SK-N-SH (cell line): ENCODE measurements at places on chromosomes 12 and 14. TPM values are rescaled to one million over a fixed set of nuclear protein-coding genes. Genes with fewer than 3 reads are reported as not detected.

SERPINA12 gene
- not detected in 2 replicates for polyA plus RNA-seq

ADGRD1 gene
- not detected in 2 replicates for polyA plus RNA-seq

TAS2R8 gene
- not detected in 2 replicates for polyA plus RNA-seq

SRRM4 gene
- polyA plus RNA-seq = 0.03 and 0.05 TPM in 2 replicates

LIMA1 gene
- 96.6 and 148 TPM in 2 replicates for polyA plus RNA-seq

KRT71 gene
- polyA plus RNA-seq = not detected in 2 replicates

KRT2 gene
- not detected in 2 replicates for polyA plus RNA-seq

ACRBP gene
- 0.71 and 0.88 TPM in 2 replicates for polyA plus RNA-seq

KCNJ8 gene
- polyA plus RNA-seq = 0.15 and 0.37 TPM in 2 replicates

COL2A1 gene
- 0.02 TPM in 1 of 2 replicates, not detected in the other for polyA plus RNA-seq

RNASE3 gene
- polyA plus RNA-seq = not detected in 2 replicates

ASIC1 gene
- polyA plus RNA-seq = 24.3 and 28.4 TPM in 2 replicates

KRT7 gene
- 3.2 and 5.4 TPM in 2 replicates for polyA plus RNA-seq

ENDOU gene
- not detected in 2 replicates for polyA plus RNA-seq

SERPINA9 gene
- not detected in 2 replicates for polyA plus RNA-seq

BIN2 gene
- not detected in 2 replicates for polyA plus RNA-seq

ANKRD33 gene
- polyA plus RNA-seq = not detected in 2 replicates

LALBA gene
- not detected in 2 replicates for polyA plus RNA-seq

CAPS2 gene
- 5.7 TPM in 2 replicates for polyA plus RNA-seq

CLECL1 gene
- not detected in 2 replicates for polyA plus RNA-seq

DNAI7 gene
- polyA plus RNA-seq = 0.30 and 0.34 TPM in 2 replicates

RBM23 gene
- polyA plus RNA-seq = 52.4 and 65.5 TPM in 2 replicates

TBK1 gene
- polyA plus RNA-seq = 8.2 and 11.5 TPM in 2 replicates

KRT85 gene
- not detected in 2 replicates for polyA plus RNA-seq

METAP2 gene
- polyA plus RNA-seq = 35.8 and 44.7 TPM in 2 replicates

FOXG1 gene
- polyA plus RNA-seq = not detected in 2 replicates
